Tongue (tissue), 3 donors: ENCODE measurements at places on chromosomes 7 and 10. TPM values are rescaled to one million over a fixed set of nuclear protein-coding genes. Genes with fewer than 3 reads are reported as not detected.

The PNLIPRP2 gene
- total RNA-seq: not detected

The PTF1A gene
- total RNA-seq: not detected

The MYL10 gene
- 20.9 TPM for total RNA-seq

The CLCN1 gene
- 3.1 TPM for total RNA-seq

GRCh38 chr10:109746861-109747260 lies 176.4 kb downstream of the XPNPEP1 start:
- DNase-seq: no peak

DNA sequence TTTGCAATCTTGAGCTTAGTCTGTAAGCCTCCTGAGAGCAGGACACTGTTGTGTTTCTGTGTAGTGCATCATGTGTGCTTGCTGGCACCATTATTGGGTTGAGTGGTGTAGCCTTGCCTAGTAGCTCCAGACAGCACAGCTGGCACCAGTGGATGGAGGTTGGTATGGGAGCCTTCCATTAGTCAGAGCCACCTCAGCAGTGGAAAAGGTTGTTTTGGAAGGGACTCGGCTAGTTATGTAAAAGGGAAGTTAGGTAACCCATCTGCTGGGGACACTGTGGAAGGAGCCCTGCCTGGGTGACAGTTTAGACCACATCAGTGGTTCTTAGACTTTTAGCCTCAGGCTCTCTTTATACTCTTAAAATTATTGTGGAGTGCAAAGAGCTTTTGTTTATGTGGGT lies 16.3 kb downstream of the MINDY4 start:
- no peak for DNase-seq

GRCh38 chr10:72075376-72076115 lies 12.8 kb downstream of the SPOCK2 start:
- no peak for DNase-seq

- no peak for DNase-seq
These were observed 212.8 kb upstream of the PODXL start for GRCh38 chr7:131769241-131769640.

GRCh38 chr7:98995523-98996149 lies 117.3 kb downstream of the TRRAP start:
- DNase-seq: no peak

DNA sequence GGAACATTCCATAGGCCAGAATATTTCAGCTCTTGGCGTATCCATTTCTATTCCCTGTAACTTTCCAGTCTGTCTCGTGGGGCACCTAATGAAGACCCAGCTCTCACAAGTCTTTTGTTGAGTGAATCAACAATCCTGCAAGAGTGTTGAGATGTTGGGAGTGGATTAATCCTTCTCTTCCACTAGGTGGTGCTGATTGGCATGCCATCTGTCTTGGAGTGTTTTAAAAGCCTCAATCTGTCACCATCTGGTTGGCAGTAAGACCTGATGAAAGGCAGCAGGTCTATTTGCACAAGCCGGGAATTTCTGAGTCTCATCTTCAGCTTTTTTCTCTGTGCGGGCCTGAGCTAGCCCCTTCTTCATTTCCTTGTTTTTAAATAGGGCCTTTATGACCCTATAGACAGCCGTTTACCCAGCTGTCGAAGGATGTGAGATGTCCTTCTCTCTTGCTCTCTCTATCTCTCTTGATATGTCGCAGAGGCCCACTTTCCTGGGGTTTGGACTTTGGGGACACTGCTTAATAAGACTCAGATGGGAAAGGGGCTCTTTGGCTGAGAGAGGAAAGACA lies 180.5 kb downstream of the ZNF365 start:
- peak; percentile 66 for DNase-seq

GRCh38 chr7:96538632-96539031 lies 171.0 kb downstream of the SEM1 start:
- no peak for DNase-seq

- peak; percentile 73 for DNase-seq
These were observed 15.9 kb downstream of the CAMK2B start for GRCh38 chr7:44309271-44310091.

DNA sequence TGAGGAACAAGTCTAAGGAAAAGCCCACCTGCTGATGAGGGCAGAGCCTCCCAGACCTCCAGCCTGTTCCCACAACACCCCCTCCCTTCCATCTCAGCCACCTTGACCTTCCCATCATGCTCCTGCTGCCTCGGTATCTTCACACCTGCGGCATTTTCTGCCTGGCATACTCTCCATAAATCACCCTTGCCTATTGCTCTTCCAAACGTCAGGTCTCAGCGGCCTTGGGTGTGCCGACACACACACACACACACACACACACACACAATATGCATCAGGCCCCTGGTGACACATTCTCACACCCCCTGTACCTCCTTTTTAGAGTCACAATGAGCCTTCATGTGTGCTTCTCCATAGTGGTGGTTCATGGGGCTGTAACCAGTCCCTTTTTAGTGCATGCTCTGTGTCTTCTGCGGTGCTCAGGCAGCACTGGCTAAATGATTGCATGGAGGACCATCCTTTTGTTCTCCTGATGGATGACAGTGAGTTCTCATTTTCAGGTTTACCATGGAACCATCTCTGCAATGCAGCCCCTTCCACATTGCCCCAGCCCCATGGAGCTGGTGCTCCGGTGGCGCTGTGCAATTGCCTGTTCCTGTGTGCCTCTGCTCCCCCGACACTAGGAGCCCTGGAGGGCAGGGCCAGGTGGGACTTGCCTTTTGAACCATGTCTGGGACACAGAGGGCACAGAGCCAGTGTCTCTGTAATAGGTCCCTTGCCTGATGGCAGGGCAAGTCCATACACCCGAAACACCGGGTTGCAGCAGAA lies 4.5 kb downstream of the ADIRF start:
- no peak for DNase-seq

DNA sequence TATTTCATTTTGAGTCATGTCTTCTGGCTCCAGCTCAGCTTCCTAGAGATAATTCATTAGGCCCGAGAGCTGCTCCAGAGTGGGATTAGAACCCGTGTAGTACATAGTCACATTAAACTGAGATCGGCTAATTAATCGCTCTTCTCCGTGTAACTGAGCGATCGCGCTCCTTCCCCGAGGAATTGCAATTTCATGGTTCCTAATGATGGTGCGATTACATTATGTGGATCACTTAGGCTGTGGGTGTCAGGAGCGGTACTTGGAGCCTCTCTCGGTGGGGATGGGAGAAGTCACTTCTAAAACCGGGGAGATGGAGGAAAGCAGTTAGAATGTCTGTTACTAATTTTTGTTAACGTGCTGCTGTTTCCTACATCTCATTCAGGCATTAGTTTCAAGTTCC lies 123.0 kb upstream of the TCF7L2 start:
- DNase-seq: no peak
